Heart right ventricle (tissue), 16 donors: ENCODE measurements at places on chromosomes 13 and 19. TPM values are rescaled to one million over a fixed set of nuclear protein-coding genes. Genes with fewer than 3 reads are reported as not detected.

DNA sequence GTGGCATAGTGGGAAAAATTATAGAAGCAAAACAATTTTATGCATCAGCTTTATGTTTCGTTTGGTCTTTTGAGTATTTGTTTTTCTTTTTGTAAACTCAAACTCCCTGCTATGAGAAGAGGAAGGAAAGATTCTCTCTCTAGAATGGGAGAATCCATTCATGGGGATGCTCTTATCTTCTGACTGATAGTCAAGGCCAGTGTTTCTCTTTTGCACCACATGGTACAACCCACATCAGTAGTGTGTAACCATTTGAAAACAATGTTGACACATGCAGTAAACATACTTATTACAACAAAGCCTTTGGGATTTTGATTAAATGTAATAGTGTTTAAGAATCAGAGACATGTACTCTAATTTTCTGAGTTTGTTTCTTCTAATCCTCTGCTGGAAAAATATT, 490.5 kb downstream of the MYO16 start:
- no peak for DNase-seq

- DNase-seq: no peak
These were observed 17.6 kb downstream of the CFAP97D2 start for GRCh38 chr13:114196629-114197028.

GRCh38 chr19:33551676-33552075, 30.1 kb upstream of the PEPD start:
- no peak for DNase-seq

DNA sequence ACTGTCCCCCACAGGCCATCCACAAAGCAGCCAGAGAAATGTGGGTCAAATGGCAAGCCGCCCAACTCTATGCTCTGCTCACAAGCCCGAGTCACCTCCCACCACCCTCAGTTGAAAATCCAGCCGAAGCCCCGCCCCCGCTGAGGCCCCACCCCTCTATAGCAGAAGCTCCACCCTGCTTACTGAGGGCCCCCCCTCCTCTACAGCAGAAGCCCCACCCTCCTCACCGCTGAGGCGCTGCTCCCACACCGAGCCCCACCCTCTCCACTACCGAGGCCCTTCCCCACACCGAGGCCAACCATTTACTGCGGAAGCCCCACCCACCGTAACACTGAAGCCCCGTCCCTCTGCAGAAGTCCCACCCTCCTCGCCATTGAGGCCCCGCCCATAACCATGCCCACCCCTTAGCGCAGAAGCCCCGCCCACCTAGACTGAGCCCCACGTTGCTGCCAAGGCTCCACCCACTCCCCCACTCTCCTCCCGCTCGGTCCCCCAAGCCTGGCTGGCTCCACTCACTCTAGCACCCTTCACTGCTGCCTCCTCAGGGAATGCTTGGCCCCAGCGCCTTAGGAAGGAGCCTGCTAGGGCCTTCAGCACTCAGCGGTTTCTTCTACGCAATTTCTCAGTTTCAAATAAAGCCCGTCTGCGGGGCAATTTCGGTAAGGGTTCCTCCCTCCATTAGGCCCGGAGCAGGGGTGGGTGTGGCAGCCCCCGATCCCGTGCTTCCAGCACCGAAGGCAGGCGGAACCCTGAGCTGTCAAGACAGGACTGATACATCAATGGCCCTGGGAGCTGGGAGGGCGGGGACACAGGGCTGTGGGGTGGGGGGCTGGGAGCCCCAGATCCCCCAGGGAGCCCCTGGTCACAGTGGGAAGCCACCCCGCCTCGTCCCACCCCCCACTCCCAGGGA, 9.0 kb upstream of the MYDGF start:
- DNase-seq: no peak

GRCh38 chr13:21429211-21429610, 29.9 kb downstream of the ZDHHC20 start:
- DNase-seq: no peak

DNA sequence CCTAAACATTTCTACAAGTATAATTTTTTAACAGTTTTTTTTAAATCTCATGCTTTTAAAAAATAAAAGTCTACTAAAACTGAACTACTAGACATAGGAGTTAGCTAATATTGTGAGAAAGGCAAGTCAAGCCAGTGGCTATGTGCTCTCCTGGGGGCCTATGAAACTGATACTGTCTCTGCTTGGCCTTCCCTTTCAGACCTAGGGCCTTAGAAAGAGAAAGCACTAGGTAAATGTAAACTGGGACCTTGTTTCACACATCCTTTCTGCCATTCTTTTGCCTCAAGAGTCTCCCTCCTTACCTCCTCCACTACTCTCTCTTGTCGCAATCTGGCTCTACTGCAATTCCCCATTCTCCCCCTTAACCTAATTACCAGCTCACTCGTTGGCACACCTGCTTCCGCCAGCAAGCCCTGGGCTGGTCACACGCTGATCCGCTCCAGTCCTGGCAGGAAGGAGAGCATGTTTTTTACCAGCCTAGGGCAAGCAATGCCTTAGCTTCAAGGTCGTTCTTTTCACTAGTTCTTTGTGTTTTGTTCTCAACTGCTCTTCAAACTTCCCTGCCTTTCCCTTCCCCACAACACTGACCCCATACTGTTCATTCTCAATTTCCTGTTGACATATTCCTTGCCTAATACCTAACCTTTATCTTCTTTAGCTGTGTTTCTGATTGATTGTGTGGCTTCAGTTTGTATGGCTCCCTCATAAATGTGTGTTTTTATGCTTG, 23.1 kb downstream of the TBC1D4 start:
- peak; percentile 56 for DNase-seq

Gene IRGC
- polyA plus RNA-seq: not detected

Gene ZNF793
- polyA plus RNA-seq: 2.4 TPM

DNA sequence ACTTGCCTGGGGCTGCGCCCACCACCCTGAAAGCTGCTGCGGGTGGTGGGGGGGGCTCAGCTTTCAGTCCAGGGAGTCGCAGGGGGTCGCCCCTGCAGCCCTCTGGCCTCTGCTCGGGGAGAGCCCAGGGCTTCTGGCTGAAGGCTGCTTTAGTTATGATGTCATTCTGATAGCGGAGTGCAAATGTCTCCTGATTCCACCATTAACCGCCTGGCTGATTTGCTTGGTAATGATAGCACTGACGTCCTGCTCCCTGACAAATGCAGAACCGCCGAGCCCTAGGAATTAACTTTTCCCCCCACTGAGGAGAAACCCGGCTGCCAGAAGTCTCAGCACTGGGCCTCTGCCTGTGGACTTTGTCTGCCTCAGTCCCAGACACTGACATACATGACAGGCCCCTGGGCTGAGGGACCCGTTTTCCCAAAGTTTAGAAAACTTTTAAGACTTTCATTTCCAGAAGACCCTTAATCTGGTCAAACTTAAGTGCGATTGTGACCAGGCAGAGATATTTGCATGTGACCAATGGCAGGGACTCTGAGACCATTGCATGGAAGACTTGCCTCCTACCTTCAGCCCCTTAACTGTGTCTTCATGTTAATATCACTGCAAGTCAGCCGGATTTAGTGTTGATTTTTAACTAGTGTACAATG, 142.5 kb upstream of the ZNF536 start:
- DNase-seq: no peak

Gene GRIN3B
- 0.01 TPM for polyA plus RNA-seq

- peak; percentile 44 for DNase-seq
These were observed 927 bp upstream of the TSHZ3 start for GRCh38 chr19:31350033-31350692.

Gene PVR
- polyA plus RNA-seq: 47.3 TPM

GRCh38 chr13:44050450-44051063, 170.9 kb downstream of the LACC1 start:
- DNase-seq: no peak

GRCh38 chr13:23950736-23951510, 53.6 kb upstream of the C1QTNF9B start:
- DNase-seq: no peak

DNA sequence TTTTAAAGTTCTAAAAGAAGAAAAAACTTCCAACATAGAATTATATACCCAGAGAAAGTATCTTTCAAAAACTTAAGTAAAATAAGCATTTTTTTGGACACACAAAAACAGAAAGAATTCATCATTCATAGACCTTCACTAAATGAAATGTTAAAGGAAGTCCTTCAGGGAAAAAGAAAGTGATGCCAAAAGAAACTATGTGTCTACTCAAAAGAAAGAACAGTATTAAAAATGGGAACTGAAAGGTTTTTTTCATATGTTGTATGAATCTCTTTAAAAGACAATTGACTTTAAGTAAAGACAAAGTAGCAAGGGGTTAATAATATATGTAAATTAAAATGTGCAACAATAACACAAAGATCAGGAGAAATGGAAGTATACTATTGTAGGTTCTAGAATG, 96.5 kb downstream of the DHRS12 start:
- DNase-seq: no peak

Gene HCN2
- polyA plus RNA-seq: 4.7 TPM

- DNase-seq: no peak
These were observed 14.6 kb downstream of the FRY start for GRCh38 chr13:32045982-32046785.

DNA sequence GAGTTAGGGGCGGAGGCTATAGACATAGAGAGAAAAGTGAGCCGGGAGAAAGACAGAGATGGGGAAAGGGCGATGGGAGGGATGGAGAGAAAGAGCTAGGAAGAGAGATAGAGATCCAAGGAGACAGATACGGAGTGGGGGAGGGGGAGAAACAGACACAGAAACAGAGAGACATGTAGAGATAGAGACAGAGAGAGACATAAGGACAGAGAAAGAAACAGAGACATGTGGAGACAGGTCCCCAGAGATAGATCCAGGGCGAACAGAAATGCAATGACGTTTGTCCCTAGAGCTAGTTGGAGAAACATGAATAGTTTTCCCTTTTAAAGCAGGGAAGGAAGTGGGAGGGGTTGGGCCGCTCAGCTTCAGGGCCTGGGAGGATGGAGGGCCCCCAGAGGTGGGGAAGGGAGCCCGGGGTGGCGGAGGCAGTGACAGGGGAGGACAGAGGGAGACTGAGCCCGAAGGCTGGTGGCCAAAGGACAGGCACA, 4.6 kb downstream of the PPP1R14A start:
- DNase-seq: peak; percentile 88

- no peak for DNase-seq
These were observed 22.7 kb upstream of the KCTD15 start for GRCh38 chr19:33773704-33774624.

DNA sequence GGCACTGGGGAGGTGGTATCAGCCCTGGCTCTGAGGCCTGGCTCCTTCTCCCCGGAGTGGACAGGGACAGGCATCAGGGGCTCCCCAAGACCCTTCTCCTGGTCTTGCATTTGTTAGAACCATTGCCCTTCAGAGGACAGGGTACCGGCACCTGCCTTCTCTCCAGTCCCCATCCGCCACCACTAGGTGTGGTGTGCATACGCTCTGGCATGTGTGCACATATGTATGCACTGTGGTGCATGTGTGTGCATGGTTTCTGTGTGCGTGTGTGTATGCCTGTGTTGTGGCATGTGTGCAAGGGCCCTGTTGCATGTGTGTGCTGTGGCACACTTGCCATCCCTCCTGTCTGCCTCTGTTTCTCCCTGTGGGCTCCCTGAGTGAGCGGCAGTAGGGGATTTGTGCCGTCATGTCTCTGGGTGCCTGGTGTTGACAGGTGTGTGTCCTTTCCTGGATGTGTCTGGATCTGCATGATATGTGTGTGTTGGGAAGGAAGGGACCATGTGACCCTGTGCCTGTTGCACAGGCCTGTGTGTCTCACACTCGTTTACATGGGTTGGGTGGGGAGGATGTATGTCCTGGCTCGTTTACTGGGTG, 9.3 kb downstream of the KCTD15 start:
- DNase-seq: no peak

Gene PCSK4
- polyA plus RNA-seq: 1.1 TPM

Gene PSG11
- polyA plus RNA-seq: not detected

- DNase-seq: no peak
These were observed 434.1 kb downstream of the ZNF536 start for GRCh38 chr19:30806311-30806710.

- DNase-seq: no peak
These were observed 21.0 kb downstream of the CLEC4M start for GRCh38 chr19:7783991-7784423.

Gene SUCLA2
- 21.2 TPM for polyA plus RNA-seq

DNA sequence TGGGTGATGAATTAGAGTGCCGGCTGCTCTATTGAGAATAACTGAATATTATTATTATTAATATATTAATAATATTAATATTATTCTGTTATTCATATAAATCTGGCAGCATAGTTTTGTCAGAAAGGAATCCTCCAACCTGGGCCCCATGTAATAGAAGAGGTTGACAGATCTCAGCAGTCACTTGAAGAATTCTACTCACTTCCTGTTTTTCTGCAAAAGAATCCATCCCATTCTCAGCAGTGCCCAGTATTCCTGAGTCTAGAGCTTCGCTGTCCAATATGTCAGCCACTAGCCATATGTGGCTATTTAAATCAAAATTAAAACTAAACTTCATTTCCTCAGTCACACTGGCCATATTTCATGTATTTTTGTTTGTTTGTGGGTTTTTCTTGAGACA, 72.4 kb upstream of the USPL1 start:
- DNase-seq: no peak

Gene ZNF808
- 8.6 TPM for polyA plus RNA-seq

GRCh38 chr19:4693471-4694121, 23.5 kb upstream of the MYDGF start:
- no peak for DNase-seq

Gene CYP4F2
- not detected for polyA plus RNA-seq

DNA sequence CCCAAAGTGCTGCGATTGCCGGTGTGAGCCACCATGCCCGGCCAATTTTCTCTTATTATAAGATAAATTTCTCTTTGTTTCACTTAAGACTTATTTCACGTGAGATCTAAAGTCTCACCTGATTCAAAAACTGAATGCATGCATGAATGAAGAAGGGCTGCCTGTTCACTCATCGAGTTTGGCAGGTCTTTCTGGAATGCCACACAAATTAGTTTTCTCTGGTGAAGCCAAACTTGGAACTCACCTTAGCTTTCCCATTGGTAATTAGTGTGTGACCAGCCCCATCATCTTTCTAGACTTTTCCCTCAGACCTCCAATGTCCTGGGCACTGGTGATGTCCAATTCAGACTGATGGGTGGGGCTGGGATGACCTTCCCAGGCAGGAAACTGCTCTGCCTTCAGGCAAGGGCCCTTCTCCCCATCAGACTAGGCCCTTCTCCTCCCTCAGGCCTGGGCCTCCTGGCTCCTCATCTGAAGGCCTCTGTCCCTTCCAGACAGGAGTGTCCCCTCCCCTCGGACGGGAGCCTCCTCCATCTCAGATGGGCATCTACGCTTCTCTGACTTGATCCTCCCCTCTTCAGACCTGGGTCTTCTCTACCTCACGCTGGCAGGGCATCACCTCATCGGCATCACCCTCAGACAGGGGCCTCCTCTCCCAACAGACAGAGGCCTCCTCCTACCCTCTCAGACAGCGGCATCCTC, 14.4 kb downstream of the C3 start:
- no peak for DNase-seq

GRCh38 chr13:76965759-76966421, 17.6 kb downstream of the ACOD1 start:
- peak; percentile 63 for DNase-seq

Gene ZNF563
- 1.6 TPM for polyA plus RNA-seq

Gene CYP2A7
- polyA plus RNA-seq: not detected

GRCh38 chr19:54325194-54325621, 12.2 kb upstream of the LILRA5 start:
- no peak for DNase-seq

GRCh38 chr13:40794414-40795368, 5.3 kb downstream of the SLC25A15 start:
- no peak for DNase-seq

- no peak for DNase-seq
These were observed 165.5 kb downstream of the FGF14 start for GRCh38 chr13:102236341-102236740.

- DNase-seq: no peak
These were observed 239.9 kb upstream of the TSHZ3 start for GRCh38 chr19:31589109-31589508.
